GM23338 (cell line): ENCODE measurements at places on chromosomes 16 and 17. TPM values are rescaled to one million over a fixed set of nuclear protein-coding genes. Genes with fewer than 3 reads are reported as not detected.

DNA sequence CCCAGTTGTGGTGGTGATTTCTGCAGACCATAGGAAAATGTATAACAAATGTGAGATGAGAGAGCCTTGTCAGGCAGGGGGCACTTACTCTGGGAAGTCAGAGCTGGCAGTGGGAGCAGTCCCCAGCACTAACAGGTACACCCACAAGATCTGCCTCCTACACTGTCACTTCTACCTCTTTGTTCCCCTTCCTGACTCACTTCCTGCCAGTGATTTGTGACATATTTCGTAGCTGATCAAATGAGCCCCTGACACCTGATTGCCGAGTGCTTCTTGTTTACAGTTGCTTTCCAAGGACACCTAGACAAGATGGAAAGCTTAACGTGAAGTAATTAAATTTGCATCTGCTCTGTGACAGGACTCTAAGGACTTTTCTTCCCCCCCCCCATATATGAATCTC is 40.5 kb downstream of the FTO start:
- DNase-seq = peak; percentile 14

DNA sequence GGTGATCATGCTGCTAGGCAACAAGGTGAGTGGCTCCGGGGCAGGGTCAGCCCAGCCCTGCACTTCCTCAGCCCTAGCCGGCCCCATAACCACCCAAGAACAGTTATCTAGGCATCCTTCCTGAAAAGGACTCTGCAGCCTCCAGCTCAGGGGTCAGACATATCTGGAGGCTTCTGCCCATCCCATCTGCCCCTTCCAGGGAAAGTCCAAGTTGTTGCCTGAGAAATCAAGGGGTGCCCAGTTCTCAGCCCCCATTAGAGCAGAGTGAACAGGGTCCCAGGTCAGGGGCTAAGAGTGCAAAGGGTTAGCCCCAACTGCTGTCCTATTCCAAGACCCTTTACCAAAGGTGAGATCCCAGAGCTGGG is 4.1 kb upstream of the NHERF1 start:
- DNase-seq = no peak

DNA sequence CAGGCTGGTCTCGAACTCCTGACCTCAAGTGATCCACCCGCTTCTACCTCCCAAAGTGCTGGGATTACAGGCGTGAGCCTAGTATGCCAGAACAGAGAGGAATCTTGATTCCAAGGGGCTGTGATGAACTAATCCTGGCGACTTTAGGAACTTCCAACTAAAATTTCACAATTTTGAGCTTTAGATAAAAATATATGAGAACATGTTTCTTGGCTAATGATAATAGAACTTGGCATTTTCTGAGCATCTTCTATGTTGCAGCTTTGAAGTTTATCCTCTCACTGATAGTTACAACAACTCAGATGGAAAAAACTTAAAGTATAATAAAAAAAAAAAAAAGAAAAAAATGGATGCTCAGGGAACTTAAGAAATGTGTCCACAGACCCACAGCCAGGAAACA is 69.8 kb upstream of the WSCD1 start:
- no peak for DNase-seq

GRCh38 chr16:31819948-31820347 is 53.7 kb upstream of the ZNF267 start:
- DNase-seq = no peak

GRCh38 chr17:45127548-45128300 is 4.6 kb downstream of the PLCD3 start:
- no peak for DNase-seq

GRCh38 chr16:13056607-13057006 is 155.2 kb downstream of the SHISA9 start:
- no peak for DNase-seq

- no peak for DNase-seq
These were observed 2.5 kb downstream of the ITGAE start for GRCh38 chr17:3798273-3799180.

DNA sequence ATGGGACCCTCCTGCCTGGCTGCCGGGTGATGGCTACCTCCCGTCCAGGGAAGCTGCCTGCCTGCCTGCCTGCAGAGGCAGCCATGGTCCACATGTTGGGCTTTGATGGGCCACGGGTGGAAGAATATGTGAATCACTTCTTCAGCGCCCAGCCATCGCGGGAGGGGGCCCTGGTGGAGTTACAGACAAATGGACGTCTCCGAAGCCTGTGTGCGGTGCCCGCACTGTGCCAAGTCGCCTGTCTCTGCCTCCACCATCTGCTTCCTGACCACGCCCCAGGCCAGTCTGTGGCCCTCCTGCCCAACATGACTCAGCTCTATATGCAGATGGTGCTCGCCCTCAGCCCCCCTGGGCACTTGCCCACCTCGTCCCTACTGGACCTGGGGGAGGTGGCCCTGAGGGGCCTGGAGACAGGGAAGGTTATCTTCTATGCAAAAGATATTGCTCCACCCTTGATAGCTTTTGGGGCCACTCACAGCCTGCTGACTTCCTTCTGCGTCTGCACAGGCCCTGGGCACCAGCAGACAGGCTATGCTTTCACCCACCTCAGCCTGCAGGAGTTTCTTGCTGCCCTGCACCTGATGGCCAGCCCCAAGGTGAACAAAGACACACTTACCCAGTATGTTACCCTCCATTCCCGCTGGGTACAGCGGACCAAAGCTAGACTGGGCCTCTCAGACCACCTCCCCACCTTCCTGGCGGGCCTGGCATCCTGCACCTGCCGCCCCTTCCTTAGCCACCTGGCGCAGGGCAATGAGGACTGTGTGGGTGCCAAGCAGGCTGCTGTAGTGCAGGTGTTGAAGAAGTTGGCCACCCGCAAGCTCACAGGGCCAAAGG is 36.8 kb downstream of the NLRC5 start:
- no peak for DNase-seq

DNA sequence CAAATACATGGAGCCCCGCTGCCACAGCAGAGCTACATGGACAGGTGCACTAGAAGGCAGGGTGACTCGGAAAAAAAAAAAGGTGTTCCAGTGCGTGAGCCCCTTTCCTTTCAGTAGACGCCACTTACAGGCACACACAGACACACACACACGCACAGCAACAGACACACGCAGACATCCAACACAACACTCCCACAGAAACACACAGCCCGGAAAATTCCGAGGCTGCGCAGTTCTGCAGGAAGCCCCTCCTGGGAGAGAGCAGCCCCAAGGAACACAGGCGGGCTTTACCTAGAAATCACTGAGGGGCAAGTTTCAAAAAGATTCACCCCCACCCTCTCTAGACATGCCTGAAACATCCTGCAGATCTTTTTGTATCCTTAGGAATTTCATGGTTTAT is 136.0 kb upstream of the WSB1 start:
- DNase-seq = no peak

- DNase-seq = peak; percentile 53
These were observed 35.8 kb upstream of the LHX1 start for GRCh38 chr17:36901506-36901905.

DNA sequence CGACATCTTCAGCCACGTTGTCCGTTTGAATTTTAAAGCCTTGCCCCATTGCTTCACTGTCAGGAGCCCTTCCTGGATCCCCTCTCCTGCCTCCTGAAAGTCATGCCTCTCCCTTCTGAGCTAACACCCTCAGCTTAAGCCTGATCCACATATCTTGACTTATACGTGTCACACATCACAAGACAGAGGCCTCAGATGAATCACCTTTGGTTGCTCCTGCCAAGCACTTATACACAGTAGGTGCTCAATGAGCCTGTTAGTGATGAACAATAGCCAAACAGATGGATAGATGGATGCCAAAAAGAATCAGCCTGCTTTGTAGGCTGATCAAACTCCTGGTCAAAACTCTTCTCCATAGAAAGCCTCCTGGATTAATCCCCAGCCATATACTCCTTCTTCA is 31.8 kb downstream of the PITPNM3 start:
- DNase-seq = no peak

The SDK2 gene
- 3.7 and 5.1 TPM in 2 replicates for total RNA-seq

DNA sequence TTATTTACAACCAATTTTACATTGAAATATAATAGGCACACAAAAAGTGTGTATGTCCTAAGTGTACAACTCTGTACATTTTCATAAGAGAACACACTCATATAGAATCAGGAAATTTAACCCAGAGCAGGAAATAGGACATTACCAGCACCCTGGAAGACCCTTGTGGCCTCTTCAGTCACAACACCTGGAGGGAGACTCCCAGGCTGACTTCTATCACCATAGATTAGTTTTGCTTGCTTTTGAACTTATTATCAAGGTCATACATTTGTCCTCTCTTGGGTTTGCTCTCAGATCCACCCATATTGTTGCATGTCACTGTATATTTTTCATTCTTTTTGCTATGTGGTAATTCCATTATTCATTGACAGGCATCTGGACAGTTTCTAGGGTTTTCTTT is 5.8 kb downstream of the RIPOR1 start:
- no peak for DNase-seq

DNA sequence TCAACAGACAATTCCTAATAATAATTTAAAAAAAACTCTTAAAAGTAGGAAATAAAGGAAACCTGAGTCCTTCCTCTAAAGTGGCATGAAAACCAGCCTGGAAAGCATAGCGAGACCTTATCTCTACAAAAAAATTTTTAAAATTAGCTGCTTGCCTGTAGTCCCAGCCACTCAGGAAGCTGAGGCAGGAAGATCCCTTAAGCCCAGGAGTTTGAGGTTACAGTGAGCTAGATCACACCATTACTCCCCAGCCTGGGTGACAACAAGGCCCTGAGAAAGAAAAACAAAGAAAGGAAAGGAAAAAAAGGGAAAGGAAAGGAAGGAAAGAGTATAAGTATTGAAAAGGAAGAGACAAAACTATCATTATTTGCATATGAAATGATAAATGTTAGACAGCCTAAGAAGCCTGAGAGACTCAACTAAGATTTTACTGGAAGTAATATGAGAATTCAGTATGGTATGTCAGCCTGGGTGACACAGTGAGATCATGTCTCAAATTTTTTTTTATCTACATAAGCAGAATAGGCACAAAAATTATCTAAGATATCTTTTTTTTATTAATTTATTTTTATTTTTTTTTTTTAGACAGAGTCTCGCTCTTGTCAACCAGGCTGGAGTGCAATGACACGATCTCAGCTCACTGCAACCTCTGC is 113.0 kb downstream of the GOSR1 start:
- no peak for DNase-seq

DNA sequence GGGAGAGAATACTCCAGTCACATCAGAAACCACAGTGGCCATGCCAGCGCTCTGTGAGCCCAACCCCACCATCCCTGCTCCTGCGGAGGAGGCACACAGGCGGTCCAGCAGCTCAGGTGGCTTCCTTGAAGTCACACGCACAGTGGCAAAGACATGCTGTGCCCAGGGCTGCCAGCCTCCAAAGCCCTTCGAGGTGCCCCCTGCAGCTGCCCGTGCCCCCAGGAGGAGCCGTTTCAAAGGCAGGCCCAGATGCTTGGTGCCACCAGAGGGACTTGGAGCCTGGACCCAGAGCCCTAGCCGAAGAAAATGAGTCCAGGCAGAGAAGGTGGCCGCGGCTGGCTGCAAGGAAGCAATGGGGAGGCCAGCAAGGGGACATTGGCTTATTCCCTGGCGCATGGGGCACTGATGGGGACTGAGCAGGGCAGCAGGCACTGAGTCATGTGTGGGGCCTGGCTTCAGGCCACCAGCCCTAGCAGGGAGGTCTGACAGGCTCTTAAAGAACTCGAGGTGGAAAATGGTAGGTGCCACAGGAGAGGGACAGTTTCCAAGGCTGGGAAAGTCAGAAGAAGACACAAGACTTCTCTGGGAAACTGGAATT is 17.2 kb upstream of the CACNG1 start:
- DNase-seq = no peak

DNA sequence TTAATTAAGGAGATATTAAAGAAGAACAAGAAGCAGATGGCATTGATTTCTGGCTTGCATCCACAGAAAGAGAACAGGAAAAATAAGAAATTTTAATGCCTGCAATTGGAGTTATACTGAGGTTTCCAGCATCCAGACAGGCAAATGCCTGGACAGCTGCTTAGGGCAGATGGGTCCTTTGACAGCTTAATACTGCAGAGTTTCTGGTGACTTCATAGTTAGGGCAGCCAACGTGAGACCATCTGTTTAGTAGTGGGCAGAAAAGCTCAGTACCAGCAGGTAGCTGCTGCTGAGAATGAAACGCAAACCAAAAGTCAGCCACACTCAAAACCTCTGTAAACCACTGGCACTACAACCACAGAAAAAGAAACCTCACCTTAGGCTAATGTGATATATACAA is 109.8 kb downstream of the CDK5R1 start:
- DNase-seq = no peak

DNA sequence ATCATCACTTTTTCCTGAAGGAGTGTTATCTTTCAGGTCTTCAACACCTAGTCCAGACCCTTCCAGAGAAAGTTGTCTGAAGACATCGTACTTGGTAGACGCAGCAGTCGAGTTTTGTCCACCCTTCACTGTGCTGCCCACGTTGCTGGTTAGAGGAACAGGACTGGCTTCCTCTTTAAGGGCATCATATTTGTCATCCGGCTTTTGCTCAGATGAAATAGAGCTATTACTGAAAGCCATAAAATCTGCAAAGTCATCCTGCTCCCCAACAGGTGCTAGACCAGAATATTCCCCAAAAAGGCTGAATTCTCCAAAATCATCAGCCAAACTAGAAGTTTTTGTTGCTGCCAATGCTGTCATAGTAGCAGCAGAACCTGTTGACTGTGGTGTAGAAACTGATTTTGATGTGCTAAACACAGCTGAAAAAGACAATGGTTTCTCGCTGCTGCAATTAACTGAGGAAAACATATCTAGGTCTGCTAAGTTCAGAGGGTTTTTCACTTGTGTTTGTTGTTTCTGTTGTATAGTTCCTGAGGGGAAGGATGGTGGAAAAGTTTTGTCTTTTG is 55.7 kb downstream of the SYNRG start:
- DNase-seq = no peak

GRCh38 chr16:24151482-24151939 is 104.6 kb upstream of the CACNG3 start:
- peak; percentile 55 for DNase-seq

GRCh38 chr17:50076591-50077235 is 18.4 kb upstream of the PDK2 start:
- peak; percentile 90 for DNase-seq

DNA sequence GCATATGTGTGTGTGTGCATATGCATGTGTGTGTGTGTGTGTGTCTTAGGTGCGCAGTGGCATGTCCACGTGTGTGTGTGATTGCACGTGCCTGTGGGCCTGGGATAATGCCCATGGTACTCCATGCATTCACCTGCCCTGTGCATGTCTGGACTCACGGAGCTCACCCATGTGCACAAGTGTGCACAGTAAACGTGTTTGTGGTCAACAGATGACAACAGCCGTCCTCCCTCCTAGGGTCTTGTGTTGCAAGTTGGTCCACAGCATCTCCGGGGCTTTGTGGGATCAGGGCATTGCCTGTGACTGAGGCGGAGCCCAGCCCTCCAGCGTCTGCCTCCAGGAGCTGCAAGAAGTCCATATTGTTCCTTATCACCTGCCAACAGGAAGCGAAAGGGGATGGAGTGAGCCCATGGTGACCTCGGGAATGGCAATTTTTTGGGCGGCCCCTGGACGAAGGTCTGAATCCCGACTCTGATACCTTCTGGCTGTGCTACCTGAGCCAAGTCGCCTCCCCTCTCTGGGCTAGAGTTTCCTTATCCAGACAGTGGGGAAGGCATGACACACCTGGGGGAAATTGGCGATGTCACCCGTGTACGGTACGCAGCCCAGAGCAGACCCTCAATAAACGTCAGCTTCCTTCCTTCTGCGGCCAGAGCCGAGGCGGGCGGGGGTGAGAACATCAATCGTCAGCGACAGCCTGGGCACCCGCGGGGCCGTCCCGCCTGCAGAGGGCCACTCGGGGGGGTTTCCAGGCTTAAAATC is 47.6 kb downstream of the IL21R start:
- no peak for DNase-seq
